Stimulated activated CD4-positive, alpha-beta T cell treated with anti-CD3 and anti-CD28 coated beads, Interleukin-1b, Interleukin-23, amount 100 ng/mL, for 4 hours (primary cell): ENCODE measurements at places on chromosomes 7 and 10.

GRCh38 chr7:108525327-108525984 is 479 bp downstream of the PNPLA8 start:
- DNase-seq, result no peak

DNA sequence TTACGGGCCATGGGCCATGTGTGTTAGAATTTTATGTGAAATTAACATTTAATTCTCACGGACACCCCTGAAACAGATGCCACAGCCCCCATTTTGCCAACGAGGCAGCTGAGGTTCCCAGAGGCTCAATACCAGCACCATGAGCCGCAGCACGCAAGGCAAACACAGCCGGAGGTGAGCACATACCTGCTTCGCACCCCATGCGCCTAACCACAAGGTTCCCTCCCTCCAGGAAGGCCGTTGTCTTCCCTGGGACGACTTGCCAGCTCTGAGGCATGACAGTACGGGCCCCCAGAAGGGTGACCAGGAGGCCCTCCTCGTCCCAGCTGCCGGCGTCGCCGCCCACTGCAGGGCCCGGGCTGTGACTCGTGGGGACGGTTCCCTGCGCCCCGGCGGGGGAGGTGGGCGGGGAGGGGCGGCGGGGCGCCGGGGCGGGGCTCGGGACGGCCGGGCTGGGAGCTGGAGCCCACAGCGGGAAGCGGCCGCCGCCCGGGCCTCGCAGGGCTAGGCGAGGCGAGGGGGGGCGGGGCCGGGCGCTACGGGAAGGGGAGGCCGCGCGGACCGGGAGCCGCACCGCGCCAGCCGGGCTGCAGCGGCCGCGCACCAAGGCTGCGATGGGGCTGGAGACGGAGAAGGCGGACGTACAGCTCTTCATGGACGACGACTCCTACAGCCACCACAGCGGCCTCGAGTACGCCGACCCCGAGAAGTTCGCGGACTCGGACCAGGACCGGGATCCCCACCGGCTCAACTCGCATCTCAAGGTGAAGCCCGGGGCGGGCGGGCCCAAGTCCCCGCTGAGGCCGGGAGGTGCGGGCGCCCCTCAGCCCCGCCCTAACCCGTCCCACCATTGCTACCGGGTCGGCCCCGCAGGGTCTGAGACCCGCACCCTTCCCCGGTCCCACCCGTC is at the start of gene CAV2:
TSS of gene CAV2 (plus strand) at position 571 of the 910 bp plus-strand sequence. CDS start at position 615, 44 bp downstream.
- no peak for DNase-seq

GRCh38 chr10:102468683-102469082 is 17.3 kb upstream of the C10orf95 start:
- DNase-seq, result no peak

DNA sequence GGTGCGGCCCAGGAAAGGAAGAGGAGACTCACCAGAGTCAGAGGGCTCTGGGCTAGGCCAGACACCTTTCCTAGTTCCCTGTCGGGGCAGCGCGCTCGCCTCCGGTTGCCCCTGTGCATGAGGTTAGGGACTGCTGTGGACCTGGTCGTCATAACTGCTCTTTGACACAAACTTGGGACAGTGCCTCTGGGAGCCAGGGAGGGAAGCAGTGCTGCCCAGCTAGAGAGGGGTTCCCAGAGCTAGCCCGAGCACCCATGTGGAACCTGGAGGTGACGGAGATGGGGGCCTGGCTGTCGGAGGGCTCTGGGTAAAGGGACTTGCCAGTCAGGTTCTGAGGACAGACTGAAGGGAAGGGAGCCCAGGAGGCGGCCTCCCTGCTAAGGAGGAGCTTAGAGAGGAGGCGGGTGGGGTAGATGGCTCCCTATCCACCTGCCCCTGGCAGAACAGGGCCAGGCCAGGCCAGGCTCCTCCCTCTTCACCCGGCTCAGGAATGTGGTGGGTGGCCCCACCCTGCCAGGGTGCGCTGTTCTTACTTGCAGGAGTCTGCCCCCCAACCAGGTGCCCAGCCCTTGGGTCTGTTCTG is 29.7 kb downstream of the AGAP3 start:
- no peak for DNase-seq

DNA sequence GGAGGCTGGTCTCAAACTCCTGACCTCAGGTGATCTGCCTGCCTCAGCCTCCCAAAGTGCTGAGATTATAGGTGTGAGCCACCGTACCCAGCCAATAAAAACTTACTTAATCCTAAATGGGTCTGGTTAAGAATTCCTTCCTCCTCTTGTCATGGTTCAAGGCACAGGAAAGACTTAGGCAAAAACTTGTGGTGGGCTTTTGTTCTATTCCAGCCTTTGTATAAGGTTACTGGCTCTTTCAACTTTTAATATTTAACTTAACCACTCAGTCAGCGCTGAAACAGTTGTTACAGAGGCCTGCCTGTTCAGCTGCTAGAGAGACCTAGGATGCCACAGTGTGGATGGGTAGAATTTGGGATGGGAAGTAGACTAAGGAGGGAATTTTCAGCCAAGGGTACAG is 28.1 kb upstream of the GARS1 start:
- DNase-seq, result no peak

GRCh38 chr10:78267598-78267997 is 233.9 kb downstream of the RPS24 start:
- DNase-seq, result no peak

- DNase-seq, result no peak
Observed at GRCh38 chr10:10346390-10347150, 671.1 kb upstream of the CELF2 start.

DNA sequence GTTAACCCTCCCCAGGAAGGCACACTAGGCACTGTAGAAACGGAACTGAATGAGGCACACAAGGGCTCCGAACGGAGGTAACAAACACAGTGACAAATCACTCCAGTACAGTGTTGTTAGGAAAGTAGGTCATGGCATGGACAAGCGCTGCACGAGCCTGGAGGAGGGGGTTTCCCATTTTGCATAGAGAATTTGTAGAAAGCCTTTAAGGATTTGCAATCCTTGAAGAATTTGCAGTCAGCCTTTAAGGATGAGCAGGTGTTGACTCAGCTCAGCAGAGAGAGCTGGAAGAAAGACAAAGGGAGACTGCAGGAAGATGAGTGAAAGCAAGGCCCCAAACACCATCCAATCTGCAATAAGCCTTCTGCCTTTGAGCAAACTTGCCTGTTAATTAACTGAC is 51.1 kb upstream of the PPP1R3C start:
- DNase-seq, result no peak

- DNase-seq, result no peak
Observed at GRCh38 chr7:105916603-105917002, 40.2 kb upstream of the ATXN7L1 start.

- no peak for DNase-seq
Observed at GRCh38 chr7:20206104-20206896, 10.9 kb downstream of the MACC1 start.

GRCh38 chr10:46327685-46328084 is 40.9 kb downstream of the ANTXRL start:
- no peak for DNase-seq

GRCh38 chr7:22871661-22872060 is 49.0 kb upstream of the TOMM7 start:
- no peak for DNase-seq

DNA sequence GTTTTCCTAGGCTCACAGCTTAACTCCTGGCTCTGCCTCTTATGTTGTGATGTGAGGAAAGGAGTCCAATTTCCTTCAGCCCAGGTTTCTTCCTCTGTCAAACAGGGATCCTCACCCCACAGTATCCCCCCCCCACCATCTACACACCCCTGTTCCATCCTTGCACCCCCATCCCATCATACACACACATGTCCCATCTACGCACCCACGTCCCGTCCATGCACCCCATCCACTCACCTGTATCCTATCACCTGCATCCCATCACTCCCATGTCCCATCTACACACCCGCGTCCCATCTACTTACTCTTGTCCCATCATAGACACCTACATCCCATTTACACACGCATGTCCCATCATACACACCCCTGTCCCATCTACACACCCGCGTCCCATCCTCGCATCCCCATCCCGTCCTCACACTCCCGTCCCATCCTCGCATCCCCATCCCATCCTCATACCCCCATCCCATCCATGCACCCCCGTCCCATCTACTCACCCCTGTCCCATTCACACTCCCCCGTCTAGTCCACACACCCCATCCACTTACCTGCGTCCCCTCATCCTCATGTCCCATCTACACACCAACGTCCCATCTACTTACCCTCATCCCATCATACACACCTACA is 117.3 kb downstream of the TRRAP start:
- DNase-seq, result no peak

DNA sequence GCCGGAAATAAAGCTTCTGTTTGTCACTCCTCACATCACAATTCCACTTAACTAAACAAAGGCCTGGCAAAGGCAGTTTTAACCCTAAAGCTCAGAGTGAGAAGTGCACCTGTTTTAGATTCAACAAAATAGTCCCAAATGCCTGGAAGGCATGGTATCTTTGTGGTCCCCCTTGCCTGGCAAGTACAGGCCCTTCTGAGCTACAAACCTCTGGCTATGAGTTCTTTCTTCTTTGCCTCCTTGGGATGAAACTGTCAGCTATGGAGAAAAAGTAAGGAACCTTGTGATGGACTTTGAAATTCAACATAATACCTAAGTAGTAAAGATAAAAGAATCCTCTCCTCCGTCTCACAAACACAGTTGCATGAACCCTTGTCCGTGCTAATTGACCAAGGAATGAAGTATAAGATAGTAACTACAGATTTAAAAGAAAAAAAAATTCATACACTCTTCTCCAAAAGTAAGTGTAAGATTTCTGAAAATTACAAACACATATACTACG is 244.5 kb upstream of the ETV1 start:
- DNase-seq, result no peak

DNA sequence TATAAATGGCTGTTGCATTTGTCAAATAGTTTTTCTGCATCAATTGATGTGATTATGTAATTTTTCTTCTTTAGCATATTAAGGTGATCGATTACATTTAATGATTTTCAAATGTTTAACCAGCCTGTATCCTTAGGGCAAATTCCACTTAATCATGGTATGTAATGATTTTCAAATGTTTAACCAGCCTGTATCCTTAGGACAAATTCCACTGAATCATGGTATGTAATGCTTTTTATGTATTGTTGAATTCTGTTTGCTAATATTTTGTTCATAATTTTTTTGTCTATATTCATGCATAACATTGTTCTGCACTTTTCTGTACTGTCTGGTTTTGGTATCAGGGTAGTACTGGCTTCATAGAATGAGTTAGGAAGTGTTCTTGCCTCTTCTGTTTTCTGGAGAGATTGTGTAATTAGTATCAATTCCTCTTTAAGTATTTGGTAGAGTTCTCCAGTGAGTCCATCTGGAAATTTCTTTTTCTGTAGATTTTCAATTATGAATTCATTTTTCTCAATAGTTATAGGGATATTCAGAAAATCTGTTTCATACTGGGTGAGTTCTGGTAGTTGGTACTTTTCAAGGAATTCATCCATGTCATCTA is 393.2 kb upstream of the FOXK1 start:
- no peak for DNase-seq

DNA sequence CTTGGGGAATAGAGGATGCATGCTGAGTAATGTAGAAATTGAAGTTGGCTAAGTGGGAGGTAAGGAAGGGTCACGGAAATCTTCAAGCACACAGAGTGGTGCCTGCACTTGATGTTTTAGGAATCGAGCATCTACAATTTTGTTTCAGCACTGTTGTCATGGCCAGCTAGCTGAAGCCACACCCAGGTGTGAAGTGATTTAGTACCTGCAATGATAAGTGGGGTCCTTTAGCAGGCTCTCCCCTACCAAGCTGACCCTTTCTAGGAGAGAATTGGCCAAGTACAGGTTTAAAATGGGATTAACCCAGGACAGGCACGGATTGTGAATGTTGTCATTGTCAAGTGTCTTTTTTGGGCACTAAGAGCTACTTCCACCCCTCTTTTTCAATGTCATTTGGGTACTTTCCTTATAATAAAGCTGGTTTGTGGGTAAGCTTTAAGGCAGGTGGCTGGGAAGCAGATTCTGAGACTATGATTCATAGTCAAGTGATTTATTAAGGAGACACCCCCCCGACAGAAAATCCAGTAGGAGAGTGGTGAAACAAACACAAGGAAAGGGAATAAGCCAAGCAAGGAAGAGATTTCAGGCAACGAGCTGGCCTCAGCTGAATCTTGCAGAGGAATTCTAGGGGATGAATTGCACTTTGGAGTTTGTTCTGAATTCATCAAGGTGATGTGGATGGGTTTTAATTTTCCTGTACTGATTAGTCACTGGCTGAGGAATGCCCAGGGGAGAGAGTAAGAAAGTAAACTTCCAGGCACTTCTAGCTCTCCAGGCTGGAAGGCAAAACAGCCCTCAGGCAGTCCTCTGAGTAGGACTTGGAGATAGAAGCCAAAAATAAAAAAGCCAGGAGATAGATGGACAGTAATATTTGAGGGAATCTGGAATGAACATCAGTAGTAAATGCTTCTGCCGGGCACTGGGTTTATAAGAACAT is 1128.4 kb downstream of the SORCS3 start:
- DNase-seq, result no peak

DNA sequence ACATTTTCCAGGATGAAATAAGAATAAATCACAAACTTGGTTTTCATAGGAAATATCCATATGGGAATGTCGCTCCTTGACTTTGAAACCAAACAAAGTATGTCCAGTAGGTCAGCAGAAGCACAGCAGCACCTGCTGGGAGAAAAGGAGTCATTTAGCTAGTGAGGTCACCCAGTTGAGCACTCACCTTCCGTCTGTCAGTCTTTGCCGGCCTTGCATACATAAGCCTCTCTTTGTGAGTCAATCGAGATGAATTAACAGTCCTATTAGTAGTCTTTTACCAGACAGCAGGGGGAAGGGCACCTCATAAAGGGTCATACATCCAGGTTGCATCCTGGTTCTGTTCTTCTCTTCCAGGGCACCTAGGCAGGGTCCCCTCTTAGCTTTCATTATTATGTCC is 232.5 kb upstream of the FZD1 start:
- no peak for DNase-seq

DNA sequence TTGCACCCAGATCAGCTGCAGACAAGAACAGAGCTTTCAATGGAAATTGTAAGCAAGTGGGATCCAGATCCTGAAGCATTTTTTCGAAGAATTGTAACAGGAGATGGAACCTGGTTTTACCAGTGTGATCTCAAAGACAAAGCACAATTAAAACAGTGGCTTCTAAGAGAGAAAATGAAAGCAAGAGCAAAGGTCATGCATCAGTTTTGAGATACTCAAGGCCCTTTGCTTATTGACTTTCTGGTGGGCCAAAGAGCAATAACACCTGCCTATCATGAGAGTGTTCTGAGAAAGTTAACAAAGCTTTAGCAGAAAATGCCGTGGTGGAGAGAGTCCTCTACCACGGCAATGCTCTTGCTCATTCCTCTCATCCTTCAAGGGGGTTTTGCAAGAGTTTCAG is 194.8 kb downstream of the TMEM178B start:
- DNase-seq, result no peak

- DNase-seq, result no peak
Observed at GRCh38 chr10:8513155-8514147, 459.0 kb downstream of the GATA3 start.

DNA sequence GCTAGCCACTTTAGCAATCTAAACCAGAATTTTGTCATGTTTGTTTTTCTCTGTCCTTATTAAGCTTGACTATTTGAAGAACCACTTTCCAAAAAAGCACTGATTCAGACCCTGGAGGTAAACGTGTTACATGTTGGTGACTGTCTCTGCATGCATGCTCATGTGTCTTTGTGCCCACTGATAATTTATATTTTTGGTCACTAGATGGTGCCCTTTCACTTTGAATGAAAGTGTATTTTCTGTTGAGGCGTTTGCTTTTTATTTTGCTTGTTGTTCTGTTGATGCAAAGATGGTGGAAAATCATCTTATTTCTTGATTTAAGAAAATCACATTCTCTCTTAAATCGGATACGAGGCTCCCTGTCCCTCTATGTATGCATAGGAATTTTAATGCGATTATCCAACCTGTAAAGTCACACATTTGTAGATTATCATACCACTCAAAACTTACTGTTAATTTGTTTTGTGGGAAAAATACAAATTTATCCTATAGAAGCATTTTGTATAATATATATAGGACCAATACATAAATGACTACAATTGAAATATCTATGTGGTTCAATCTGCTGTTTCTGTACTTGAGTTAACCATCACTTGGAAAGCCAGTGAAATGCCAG is 269.3 kb downstream of the BICC1 start:
- no peak for DNase-seq
